ENCODE measurements at places on chromosomes 11 and 22. TPM values are rescaled to one million over a fixed set of nuclear protein-coding genes. Genes with fewer than 3 reads are reported as not detected.
A peak's percentile ranks its signal among the peaks of the same experiment; 100 is the strongest.

Gene C22orf15
- 0.25 TPM for polyA plus RNA-seq

Gene ADAMTS8
- 10.7 TPM for polyA plus RNA-seq

Gene OR51I1
- polyA plus RNA-seq, result not detected

Gene MMP13
- not detected for polyA plus RNA-seq

Gene SGSM1
- 0.08 TPM for polyA plus RNA-seq

Gene EXPH5
- polyA plus RNA-seq, result 0.53 TPM

Gene UBE4A
- 17.4 TPM for polyA plus RNA-seq

Gene C11orf97
- not detected for polyA plus RNA-seq

Gene LRP4
- polyA plus RNA-seq, result 30.3 TPM

Gene HPX
- 2.7 TPM for polyA plus RNA-seq

Gene KDM4E
- polyA plus RNA-seq, result 0.07 TPM

GRCh38 chr11:68652683-68653156 is 31.6 kb upstream of the GAL start:
- H3K27me3 ChIP-seq, result peaks cover 21% of the 10 kb centered on the region
- H3K4me1 ChIP-seq, result no peaks in the 10 kb centered on the region
- no peak overlapping the region for H3K4me3 ChIP-seq
- no peaks in the 10 kb centered on the region for H3K36me3 ChIP-seq

- H3K27ac ChIP-seq, result peak overlapping the region; percentile 98
- DNase-seq, result peak; percentile 51
- no peaks in the 10 kb centered on the region for H3K27me3 ChIP-seq
- peaks cover 4% of the 10 kb centered on the region for H3K4me1 ChIP-seq
These were observed 480 bp upstream of the MTMR2 start for GRCh38 chr11:95924414-95924760.

- H3K4me3 ChIP-seq, result no peak overlapping the region
- peaks cover 2% of the 10 kb centered on the region for H3K36me3 ChIP-seq
- peaks cover 43% of the 10 kb centered on the region for H3K4me1 ChIP-seq
- H3K27ac ChIP-seq, result no peak overlapping the region
- no peak for DNase-seq
- H3K27me3 ChIP-seq, result peaks cover 11% of the 10 kb centered on the region
These were observed 12.7 kb upstream of the B4GALNT4 start for GRCh38 chr11:356610-357009.

DNA sequence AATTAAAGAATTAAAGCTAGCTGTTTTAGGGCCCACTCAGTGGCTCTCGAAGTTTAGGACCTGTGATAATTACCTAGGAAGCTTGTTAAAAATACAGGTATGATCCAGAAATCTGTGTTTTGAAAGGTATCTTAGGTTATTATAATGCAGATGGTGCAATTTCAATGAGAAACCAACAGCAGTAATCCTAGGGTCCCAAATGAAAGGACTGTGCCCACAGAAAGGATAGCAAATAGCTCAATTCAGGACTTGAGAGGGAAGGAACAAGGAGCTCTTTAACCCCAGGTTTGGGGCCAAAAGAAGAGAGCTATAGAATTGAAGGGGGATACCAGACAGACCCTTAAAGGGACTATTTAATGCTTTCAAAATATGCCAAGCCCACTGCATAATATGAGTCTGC is 11.7 kb downstream of the MMP20 start:
- no peaks in the 10 kb centered on the region for H3K27me3 ChIP-seq
- H3K4me3 ChIP-seq, result no peak overlapping the region
- H3K4me1 ChIP-seq, result no peaks in the 10 kb centered on the region
- no peak overlapping the region for H3K27ac ChIP-seq
- DNase-seq, result no peak

- peak overlapping the region; percentile 98 for H3K4me3 ChIP-seq
- H3K27ac ChIP-seq, result no peak overlapping the region
- H3K36me3 ChIP-seq, result no peaks in the 10 kb centered on the region
- H3K27me3 ChIP-seq, result no peaks in the 10 kb centered on the region
These were observed 1.3 kb downstream of the SPTY2D1 start for GRCh38 chr11:18632841-18633240.

GRCh38 chr11:108685419-108686130 is 20.7 kb downstream of the DDX10 start:
- H3K36me3 ChIP-seq, result peaks cover 14% of the 10 kb centered on the region
- H3K27ac ChIP-seq, result no peak overlapping the region
- no peak overlapping the region for H3K4me3 ChIP-seq

DNA sequence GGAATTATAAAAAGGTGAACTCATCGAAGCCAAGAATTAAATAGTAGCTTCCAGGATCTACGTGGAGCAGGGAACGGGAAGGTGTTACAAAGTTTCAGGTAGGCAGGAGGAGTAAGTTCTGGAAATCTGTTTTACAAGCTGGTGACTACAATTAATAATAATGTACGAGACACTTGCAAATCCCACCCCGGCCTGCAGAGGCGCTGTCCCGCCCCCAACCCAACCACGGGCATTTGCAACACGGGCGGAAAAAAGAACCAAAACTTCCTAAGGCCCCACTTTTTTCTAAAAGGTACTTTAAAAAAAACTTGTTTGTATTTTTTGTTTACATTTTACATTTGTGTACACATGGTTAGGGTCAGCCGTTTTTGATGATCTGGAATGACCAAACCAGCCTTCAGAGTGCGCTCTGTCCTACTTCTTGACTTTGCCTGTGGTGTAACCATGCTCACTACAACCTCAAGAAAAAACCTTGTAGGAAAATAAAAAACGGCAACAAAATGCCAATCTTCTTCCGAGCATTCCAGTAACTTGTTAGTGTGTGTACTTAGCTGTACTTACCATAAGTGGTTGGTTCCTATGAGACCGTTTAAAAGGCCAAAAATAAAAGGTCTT is 449.6 kb upstream of the B3GAT1 start:
- no peak overlapping the region for H3K27ac ChIP-seq
- no peak for DNase-seq
- no peaks in the 10 kb centered on the region for H3K4me1 ChIP-seq
- no peaks in the 10 kb centered on the region for H3K36me3 ChIP-seq

- peaks cover 11% of the 10 kb centered on the region for H3K4me1 ChIP-seq
- peak overlapping the region; percentile 91 for H3K27ac ChIP-seq
- DNase-seq, result peak; percentile 92
- no peak overlapping the region for H3K4me3 ChIP-seq
- no peaks in the 10 kb centered on the region for H3K27me3 ChIP-seq
These were observed 56.9 kb downstream of the PACS1 start for GRCh38 chr11:66126808-66127555.

DNA sequence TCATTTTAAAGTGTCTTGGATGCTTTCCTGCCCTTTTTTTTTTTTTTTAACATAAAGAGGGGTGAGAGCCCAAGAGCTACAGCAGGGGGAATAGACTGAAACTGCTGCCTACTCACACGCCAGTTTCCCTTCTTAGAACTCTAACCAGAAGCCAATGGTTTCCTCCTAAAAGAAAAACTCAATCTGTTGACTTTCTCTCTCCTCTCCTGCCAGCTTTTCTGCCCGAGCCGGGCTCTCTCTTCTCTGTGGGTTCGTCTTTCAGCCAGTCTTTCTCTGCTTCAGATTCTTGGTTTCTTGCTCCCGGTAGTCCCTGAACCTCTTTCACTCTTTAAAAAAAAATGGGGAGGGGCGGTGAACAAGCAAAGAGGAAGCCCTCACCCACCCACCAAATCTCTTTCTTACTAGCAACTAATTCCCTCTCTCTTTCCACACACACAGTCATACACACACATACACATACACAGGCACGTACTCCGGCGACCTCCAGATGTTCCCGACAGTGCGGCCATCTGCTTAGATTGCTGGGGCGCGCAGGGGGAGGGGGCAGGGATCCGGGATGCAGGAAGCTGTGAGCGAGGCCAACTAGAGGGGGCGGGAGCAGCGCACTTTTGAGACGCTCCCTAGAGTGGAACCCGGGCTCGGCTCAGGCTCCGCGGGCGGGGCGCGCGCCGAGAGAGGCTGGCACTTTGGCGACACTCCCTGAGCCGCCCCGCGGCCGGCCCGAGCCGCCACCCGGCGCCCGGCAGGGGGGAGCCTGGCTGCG is 444 bp upstream of the TSKU start:
- H3K27ac ChIP-seq, result peak overlapping the region; percentile 95
- H3K4me3 ChIP-seq, result peak overlapping the region; percentile 48
- H3K4me1 ChIP-seq, result peaks cover 55% of the 10 kb centered on the region
- peak; percentile 98 for DNase-seq
- peaks cover 6% of the 10 kb centered on the region for H3K36me3 ChIP-seq
- peaks cover 2% of the 10 kb centered on the region for H3K27me3 ChIP-seq

DNA sequence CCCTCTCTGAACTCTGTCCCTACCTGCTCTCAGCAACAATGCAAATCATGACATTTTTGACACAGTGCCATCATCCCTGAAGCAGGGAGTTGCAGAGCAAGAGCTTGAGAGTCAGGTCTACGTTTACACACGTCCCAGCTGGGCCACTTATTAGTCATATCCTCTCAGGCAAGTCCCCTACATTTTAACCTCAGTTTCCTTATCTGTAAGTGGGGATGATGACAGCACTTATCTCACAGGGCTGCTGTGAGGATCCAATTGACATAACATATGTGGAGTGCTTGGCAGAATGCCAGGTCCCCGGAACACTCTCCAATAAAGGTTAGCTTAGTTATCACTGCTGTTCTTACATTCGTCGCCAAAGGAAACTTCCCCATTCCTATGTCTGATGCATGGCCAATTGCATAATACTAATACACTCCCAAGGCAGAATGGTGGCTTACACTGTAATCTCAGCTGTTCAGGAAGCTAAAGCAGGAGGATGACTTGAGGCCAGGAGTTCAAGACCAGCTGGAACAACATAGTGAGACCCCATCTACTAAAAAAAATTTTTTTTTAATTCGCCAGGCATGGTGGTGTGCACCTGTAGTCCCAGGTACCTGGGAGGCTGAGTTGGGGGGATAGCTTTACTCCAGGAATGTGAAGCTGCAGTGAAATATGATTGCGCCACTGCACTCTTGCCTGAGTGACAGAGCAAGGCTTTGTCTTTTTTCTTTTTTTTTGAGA is 16.6 kb downstream of the ASCC2 start:
- peaks cover 72% of the 10 kb centered on the region for H3K36me3 ChIP-seq

DNA sequence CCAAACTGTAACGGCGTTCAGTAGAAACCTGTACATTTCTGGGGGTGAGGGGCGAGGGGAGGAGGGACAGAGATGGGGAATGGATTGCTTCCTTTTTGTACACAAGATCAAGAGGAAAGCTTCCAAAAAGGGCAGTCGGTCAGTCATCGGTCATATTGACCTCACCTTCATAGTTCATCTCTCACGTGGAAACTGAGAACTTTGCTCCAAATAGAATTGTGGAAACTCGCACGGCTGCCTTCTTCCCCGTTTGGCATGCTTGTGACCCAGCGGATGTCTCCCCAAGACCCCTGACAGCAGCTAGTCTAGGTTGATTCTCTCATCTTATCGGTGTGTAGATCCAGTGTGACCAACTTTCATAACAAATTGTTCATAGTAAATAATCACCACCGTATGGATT is 47.6 kb downstream of the KCNC1 start:
- no peak overlapping the region for H3K27ac ChIP-seq
- H3K4me3 ChIP-seq, result no peak overlapping the region
- no peak for DNase-seq
- H3K4me1 ChIP-seq, result no peaks in the 10 kb centered on the region
- H3K27me3 ChIP-seq, result no peaks in the 10 kb centered on the region
- no peaks in the 10 kb centered on the region for H3K36me3 ChIP-seq

DNA sequence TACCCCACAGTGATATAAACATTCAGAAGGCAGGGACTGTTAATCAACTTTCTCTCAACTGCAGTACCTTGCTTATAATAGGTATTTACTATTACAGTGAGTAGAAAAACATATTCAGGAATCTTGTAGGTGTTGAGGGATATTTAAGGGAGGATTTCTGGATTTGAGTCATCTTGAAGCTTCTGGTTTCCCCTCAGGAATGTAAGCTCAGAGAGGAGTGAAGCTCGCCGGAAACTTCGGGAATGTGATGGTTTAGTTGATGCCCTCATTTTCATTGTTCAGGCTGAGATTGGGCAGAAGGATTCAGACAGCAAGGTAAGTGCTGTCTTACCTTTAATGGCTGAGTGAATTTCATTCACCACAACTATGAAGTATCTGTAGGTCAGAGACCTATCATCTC is 42.9 kb downstream of the CTNND1 start:
- no peak for DNase-seq
- H3K4me1 ChIP-seq, result peaks cover 6% of the 10 kb centered on the region
- H3K4me3 ChIP-seq, result no peak overlapping the region
- no peaks in the 10 kb centered on the region for H3K27me3 ChIP-seq

DNA sequence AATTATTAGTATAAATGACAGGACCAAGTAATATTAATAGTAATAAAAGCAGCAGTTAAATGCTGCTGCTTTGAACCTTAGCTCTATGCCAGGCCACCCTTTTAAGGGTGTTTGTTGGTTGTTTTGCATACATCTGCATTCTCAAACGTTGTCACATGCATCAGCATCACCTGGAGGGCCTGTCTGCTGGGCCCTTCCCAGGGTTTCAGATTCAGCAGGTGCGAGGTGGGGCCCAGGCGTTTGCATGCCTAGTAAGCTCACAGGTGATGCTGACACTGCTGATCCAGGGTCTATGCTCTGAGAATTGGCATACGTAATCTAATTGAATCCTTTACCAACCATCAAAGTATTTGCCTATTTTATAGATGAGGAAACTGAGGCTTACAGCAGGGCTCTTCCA is 246.5 kb downstream of the CADM1 start:
- no peaks in the 10 kb centered on the region for H3K36me3 ChIP-seq
- H3K27me3 ChIP-seq, result no peaks in the 10 kb centered on the region
- DNase-seq, result no peak

- peaks cover 6% of the 10 kb centered on the region for H3K27me3 ChIP-seq
- no peak overlapping the region for H3K27ac ChIP-seq
- H3K4me1 ChIP-seq, result no peaks in the 10 kb centered on the region
These were observed 4.0 kb downstream of the AIFM3 start for GRCh38 chr22:20970939-20971657.

DNA sequence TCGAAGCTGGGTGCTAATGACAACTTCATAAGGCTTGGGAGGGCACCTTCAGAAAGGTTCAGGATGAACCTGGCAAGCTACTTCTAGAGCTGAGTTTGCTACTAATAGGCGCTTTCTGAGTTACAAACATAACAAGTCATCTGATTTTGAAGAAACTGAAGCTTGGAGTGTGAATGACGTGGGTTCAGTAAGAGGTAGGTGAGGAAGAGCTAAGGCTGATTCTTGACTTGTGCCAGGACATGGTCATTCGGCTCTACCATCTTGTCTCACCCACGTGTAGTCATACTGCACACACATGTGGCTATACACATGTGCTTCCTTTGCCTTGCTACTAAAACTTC is 56.4 kb downstream of the SWAP70 start:
- DNase-seq, result peak; percentile 22
- peaks cover 25% of the 10 kb centered on the region for H3K4me1 ChIP-seq
- H3K27ac ChIP-seq, result peak overlapping the region; percentile 85
- no peak overlapping the region for H3K4me3 ChIP-seq

DNA sequence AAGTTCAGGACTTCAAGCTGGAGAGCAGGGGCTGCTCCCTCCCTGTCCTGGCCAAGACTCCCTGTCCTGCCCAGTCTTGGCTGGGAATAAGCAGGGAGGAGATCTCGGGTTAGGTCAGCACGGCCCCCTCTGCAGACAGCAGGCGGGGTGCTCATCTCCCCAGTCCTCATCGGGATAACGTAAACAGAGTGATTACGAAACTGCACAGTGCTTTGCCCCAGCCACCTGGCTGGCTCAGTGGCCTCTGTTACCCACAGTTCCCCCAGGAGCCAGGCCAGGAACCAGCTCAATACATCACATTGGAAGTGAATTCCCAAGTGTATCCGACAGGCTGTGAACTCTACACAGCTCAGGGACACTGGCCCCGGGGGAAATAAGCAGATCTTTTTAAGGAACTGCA is 42.7 kb upstream of the KCNJ11 start:
- H3K27ac ChIP-seq, result peak overlapping the region; percentile 6
- no peaks in the 10 kb centered on the region for H3K36me3 ChIP-seq
- H3K27me3 ChIP-seq, result no peaks in the 10 kb centered on the region
- peaks cover 45% of the 10 kb centered on the region for H3K4me1 ChIP-seq
- H3K4me3 ChIP-seq, result no peak overlapping the region

- H3K4me3 ChIP-seq, result no peak overlapping the region
- H3K36me3 ChIP-seq, result no peaks in the 10 kb centered on the region
- H3K27ac ChIP-seq, result no peak overlapping the region
- no peaks in the 10 kb centered on the region for H3K27me3 ChIP-seq
- no peaks in the 10 kb centered on the region for H3K4me1 ChIP-seq
These were observed 230.9 kb upstream of the UBASH3B start for GRCh38 chr11:122424636-122425035.

All from muscle of leg (tissue), 16 donors.